Neural progenitor cell (in vitro differentiated cells): ENCODE measurements at places on chromosomes 3 and 15.

DNA sequence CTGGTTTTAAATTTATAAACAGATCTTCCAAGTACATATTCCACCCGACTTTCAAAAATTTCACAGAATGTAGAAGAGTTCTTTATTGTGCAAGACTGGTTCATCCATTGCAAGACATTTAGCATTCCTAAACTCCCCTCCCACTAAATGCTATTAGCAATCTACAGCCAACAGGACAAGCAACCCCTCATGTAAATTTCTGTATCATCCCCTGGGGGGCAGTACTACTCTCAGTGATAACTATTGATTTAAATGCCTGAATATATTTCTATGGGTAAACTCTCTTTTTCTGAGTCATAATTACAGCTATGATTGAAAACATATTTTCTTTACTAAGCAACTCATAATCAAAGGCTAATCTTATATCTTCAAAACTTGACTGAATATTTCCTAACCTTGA, 10.7 kb upstream of the SLC15A2 start:
- DNase-seq = peak; percentile 49

- DNase-seq = no peak
Measured at GRCh38 chr3:46318207-46318927, 35.5 kb upstream of the CCR2 start.

GRCh38 chr3:16086690-16087089, 87.8 kb upstream of the GALNT15 start:
- DNase-seq = peak; percentile 5

GRCh38 chr15:34810443-34811129, 15.2 kb upstream of the ACTC1 start:
- no peak for DNase-seq

- no peak for DNase-seq
Measured at GRCh38 chr3:122727766-122728165, 47.1 kb downstream of the PARP14 start.

- DNase-seq = no peak
Measured at GRCh38 chr3:184806567-184807271, 5.2 kb upstream of the VPS8 start.

- DNase-seq = no peak
Measured at GRCh38 chr3:145760036-145760435, 400.9 kb downstream of the PLOD2 start.

- no peak for DNase-seq
Measured at GRCh38 chr15:80496096-80496495, 91.9 kb downstream of the ARNT2 start.

- DNase-seq = no peak
Measured at GRCh38 chr3:171284308-171285075, 175.7 kb downstream of the TNIK start.

GRCh38 chr15:41881920-41882688, 11.7 kb downstream of the SPTBN5 start:
- DNase-seq = peak; percentile 65

DNA sequence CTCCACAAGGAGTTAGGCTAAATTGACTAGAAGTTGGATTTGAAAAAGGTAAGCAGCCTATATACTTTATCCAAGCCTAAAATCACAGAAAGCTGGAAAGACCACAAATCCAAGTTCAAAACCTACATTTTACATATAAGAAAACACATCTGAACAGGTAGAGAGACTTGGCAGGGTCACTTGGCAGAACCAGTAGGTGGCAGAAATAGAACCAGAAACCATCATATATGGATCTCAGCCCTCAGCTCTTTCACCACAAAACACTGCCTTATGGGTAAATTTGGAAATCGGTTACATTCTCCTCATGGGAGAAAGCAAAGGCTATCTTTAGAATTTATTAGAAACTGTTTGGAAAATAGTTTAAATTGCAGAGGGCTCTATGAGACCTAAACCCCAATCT, 44.2 kb downstream of the MKRN2 start:
- DNase-seq = no peak

DNA sequence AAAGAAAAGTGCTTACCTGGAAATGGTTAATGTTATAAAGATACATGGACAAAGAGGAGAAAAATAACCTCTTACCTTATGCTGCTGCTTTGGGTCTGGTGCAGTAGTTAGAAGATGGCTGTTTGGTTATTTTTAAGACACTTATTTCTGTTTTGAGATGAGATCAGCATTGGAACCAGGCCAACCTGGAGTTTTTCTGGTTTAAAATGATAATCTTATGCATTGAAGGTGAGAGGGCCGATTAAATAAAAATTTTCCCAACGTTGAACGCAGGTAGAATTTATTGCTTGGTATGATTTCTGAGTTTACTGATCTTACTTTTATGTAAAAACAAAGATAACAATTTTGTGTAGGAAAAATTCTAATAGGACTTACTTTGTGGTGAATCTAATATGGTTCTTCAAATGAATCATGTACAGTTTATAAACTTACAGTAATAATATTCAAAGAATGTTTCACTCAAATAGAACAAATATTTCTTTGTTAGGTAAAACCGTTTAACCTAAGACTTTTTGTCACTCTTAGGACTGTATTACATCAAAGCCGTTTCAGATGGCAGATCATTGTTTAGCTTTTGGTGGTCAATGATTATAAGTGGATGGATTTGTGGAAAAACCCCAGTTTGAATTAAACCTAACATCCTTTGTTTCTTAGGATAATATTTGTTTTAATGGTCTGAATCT, 14.9 kb downstream of the UBE2E2 start:
- no peak for DNase-seq

GRCh38 chr15:25789211-25789610, 73.9 kb downstream of the ATP10A start:
- no peak for DNase-seq

GRCh38 chr3:49841126-49841696, 15.2 kb downstream of the TRAIP start:
- DNase-seq = peak; percentile 45

GRCh38 chr3:186299327-186299726, 62.7 kb downstream of the DGKG start:
- DNase-seq = no peak

- DNase-seq = no peak
Measured at GRCh38 chr3:43729707-43730414, 39.1 kb downstream of the ABHD5 start.

DNA sequence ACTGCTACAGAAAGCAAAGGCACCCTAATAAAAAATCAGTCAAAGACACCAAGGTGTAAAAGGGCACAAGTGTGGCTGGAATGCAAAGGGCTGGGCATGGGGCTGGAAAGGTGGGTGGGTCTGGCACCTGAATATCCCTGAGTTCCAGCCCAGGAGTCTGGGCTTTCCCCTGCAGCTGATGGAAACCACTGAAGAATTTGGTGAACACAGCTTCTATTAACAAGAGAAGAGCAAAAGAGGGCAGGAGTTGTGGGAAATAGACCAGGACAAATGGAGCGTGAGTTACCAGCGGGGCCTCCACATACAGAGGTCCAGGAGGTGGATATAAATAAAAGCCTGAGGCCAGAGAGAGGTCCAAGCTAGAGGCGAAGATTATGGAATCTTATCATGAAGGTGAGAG, 45.1 kb upstream of the TPM1 start:
- DNase-seq = no peak

DNA sequence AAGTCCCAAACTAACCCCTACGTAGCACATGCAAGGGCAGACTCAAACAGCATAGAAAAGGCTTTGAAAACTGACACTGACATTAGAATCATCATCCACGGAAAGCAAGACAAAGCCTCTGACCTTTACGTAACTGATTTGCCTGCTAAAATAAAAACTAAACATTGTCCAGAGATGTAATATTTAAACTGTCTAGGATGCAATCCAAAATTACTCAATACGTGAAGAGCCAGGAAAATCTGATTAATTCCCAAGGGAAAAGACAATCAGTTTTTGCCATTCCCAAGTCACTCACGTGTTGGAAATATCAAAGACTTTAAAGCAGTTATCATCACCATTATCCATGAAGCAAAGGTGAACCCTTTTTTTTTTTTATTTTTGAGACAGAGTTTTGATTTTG, 13.3 kb upstream of the IQCF1 start:
- DNase-seq = no peak

DNA sequence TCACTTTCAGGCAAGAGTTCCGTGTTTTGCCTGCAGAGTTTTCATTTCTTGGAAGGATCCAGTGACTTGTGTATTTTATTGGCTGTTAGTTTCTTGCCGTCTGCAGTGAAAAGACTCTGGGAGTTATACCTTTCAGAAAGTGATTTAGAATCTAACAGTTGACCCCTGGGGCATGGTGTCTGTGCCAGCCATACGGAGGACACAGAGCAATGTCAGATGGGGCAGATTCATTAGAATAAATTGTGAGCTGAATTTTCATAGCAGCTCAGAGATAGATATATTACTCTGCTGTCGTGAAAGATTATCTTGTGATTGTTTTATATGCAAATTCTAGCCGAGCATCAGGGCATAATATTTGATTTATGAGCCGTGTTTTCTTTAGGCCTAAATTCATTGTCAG, 131.6 kb downstream of the SV2B start:
- DNase-seq = no peak

GRCh38 chr3:155714295-155714718, 30.6 kb downstream of the PLCH1 start:
- DNase-seq = peak; percentile 87

- DNase-seq = peak; percentile 94
Measured at GRCh38 chr3:62876064-62876463, 848 bp upstream of the CADPS start.

DNA sequence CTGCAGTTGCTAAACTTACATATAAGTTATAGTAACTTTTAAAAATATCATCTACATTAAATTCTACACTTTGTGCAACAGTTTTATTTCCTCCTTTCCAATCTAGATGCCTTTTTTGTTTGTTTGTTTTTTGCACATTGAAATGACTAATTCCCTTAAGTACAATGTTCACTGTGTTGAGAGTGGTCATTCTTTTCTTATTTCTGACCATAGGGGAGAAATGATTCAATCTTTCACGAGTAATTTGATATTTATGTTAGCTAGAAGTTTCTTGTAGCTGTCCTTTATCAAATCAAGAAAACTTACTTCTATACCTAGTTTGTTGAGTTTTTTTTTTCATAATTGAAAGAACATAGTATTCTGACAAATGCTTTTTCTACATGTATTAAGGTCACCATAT, 85.0 kb upstream of the CBLB start:
- no peak for DNase-seq

- DNase-seq = no peak
Measured at GRCh38 chr3:5092018-5092417, 30.1 kb upstream of the ARL8B start.

DNA sequence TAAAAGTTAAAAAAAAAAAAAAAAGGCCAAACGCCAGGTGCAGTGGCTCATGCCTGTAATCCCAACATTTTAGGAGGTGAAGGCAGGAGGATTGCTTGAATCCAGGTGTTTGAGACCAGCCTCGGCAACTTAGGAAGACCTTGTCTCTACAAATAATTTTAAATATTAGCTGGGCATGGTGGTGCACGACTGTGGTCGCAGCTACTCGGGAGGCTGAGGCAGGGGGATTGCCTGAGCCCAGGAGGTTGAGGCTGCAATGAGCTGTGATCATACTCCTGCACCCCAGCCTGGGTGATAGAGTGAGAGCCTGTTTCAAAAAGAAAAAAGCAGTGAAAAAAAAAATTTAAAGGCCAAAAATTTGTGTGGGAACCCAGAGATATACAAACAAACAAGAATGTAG, 2.7 kb upstream of the DLEC1 start:
- no peak for DNase-seq

DNA sequence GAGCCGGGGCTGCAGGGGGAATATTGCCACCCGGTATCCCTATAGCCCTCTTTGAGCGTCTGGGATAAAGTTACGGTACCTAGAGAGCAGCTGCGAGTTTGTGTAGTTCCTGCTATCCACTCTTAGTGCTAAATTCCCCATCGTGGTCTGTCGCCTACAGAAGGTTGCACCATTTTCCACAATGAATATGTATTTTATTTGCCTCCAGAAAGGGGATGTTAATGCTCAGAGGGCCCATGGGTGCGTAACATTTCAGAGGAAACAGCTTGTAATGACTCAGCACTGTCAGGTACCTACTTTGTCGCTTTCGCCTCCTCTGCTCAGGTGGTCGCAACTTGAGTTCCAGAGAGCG, 1.1 kb downstream of the SLCO3A1 start:
- no peak for DNase-seq

DNA sequence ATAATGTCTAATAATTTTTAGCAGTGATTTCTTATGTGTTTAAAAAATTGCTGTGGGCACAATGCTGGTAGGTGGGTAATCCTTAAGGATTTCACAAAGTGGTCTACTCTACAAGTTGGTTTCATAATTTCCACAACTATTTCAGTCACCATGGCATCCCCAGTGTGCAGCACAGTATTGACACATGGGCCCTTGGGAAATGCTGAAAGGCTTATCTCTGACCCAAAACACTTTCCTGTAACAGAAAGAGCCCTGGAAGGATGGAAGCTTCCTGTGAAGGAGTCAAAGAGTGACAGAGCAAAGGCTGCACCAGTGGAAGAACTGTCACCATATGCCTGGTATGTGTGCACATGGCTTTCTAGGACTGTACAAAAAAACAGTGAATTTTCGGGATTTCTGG, 153.7 kb downstream of the ANO10 start:
- DNase-seq = no peak

DNA sequence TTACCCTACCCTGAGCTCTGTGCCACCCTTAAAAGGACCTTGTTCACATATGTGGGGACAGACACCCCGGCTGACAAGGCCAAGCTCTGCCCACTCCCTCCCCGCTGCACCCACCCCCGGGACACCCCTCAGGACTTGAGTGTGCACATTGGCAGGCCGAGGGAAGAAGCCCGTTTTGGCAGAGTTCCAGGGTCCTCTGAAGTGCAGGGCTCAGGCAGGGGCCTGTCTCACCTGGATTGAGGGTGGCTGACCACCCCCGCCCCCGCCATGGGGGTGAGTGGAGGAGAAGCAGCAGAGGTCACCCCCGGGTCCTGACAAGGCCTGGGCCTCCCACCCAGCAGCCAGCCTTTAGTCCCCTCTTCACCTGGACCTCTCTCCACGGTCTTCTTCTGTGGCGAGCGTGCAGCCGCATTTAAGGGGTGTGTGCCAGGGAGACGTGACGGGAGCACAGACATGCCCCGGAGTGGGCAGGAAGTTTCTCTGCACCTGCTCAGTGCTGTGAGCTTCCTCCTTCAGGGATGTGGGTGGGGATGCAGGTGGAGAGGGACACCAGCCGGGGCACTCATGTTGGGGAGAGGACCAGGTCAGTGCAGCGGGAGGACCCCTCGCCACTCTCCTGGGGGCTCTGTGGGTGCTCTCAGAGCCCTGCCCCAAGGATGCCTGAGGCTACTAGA, 50.7 kb downstream of the LINGO1 start:
- no peak for DNase-seq

GRCh38 chr15:63491116-63491827, 13.1 kb upstream of the USP3 start:
- no peak for DNase-seq
